Activated CD8-positive, alpha-beta memory T cell treated with anti-CD3 and anti-CD28 coated beads for 36 hours (primary cell): ENCODE measurements at places on chromosomes 13 and 19. TPM values are rescaled to one million over a fixed set of nuclear protein-coding genes. Genes with fewer than 3 reads are reported as not detected.

The SPC24 gene
- 37.7 TPM for total RNA-seq

The ZNF540 gene
- 0.84 TPM for total RNA-seq

The GNG7 gene
- 0.29 TPM for total RNA-seq

The ZNF844 gene
- 3.0 TPM for total RNA-seq

The ERICH4 gene
- total RNA-seq, result not detected
